ENCODE measurements at places on chromosomes 2 and 18.

DNA sequence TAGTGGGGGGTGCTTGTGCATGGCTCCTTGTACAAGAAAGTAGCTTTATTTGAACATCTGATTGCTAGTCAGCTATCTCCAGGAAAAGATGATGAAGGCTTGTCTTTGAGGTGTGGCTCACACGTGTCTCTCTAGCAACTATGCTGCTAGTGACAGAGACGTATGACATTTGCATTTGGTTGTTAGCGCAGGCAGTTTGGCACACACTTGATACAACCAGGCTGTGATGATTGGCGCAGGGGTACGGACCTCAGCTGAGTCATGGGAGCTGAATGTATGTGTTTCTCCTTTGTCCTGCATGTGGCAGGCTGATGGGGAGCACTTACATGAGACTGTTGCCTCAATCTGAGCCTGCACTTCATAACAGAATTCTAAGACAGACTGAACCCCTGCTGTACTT, 29.6 kb downstream of the PTCD3 start:
- DNase-seq: no peak

DNA sequence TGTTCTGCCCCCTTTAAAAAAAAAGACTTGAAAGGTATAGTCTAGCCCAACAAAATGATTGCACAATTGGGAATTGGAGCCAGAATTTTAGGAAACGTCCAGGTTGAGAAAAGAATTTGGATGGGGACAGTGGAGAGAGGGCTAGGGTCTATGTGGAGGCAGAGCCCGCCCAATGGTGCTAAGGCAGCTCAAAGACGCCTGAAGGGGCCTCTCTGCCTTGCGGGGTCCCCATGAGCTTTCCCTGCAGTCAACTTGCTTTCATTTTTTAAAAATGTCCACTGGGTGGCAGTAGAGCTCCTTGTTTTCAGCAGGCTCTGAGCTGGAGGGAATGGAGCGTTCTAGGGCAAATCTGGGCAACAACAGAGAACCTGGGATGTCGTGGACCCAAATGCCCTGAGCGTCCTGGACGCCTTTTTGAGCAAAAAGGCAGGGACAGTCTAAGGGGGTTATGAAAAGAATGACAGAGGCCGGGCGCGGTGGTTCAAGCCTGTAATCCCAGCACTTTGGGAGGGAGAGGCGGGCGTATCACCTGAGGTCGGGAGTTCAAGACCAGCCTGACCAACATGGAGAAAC, 40.2 kb upstream of the ITM2C start:
- DNase-seq: no peak

- no peak for DNase-seq
Measured at GRCh38 chr2:113826346-113827285, 63.3 kb upstream of the ACTR3 start.

DNA sequence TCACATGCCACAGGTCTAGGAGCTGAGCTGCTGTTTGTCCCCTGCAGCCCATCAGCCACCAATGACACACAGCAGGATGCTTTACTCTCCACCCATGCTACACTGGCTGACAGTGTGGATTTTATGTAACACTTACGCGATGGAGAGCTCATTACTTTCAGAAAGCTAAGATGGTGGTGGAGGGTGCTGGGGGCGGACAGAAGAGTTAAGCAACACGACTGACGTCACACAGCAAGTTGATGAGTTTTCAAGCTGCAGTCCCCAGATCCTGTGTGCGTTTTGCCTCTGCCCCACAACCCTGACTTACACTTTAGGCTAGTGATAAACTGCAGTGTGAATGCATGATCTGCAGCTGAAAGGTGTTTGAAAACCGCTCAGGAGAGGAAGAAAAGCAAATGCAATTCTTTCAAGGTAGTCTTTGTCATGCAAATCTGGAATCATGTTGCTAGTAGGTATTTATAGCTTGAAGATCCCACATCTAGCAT, 42.4 kb downstream of the MRPS5 start:
- DNase-seq: no peak

DNA sequence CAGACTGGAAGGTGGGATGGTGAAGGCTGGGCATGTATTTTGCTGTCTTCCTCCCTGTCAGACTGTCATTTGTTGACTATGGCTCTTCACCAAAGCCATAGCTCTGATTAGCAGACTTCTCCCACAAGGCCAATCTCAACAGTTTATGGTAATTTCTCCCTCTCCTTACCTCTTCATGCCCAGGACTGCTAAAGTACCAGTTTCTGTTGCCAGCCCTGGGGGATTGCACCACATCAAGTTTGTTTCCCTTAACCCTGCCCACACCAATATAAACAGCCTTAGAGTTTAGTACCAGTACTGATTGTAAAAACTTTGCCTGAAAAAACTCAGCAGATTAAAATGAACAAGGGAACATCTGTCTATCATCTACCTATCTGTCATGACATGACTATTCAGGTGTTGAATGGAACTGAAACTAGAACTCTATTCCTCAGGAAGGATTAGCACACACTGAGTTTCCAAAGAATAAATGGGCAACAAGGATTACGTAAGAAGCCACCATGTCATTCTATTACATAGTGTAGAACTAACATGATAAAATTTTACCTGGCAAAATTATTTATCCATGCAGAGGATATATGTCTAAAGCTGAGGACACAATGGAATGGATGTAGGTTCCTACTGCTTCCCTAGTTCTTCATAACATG, 13.7 kb downstream of the FEZ2 start:
- DNase-seq: no peak

DNA sequence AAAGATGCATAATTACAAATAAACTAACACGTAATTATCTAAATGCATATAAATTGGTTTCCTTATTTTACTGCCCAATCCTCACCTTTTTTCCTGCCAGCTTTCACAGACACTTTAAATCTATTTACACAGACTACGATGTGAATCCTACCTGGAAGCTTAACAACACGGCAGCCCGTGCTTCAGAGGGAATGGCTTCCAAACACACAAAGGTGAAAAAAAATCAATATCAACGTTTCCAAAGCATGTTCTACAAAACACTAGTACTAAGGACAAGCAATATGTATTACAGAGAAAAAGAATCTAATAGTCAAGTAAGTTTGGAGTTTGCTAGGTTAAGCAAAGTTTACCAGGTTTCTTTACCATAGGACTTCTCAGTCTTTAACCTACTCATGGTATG, 4.4 kb downstream of the MAP4K3 start:
- DNase-seq: no peak

- no peak for DNase-seq
Measured at GRCh38 chr2:233240897-233241296, 10.6 kb upstream of the ATG16L1 start.

GRCh38 chr18:8469544-8470130, 139.6 kb upstream of the RAB12 start:
- no peak for DNase-seq

DNA sequence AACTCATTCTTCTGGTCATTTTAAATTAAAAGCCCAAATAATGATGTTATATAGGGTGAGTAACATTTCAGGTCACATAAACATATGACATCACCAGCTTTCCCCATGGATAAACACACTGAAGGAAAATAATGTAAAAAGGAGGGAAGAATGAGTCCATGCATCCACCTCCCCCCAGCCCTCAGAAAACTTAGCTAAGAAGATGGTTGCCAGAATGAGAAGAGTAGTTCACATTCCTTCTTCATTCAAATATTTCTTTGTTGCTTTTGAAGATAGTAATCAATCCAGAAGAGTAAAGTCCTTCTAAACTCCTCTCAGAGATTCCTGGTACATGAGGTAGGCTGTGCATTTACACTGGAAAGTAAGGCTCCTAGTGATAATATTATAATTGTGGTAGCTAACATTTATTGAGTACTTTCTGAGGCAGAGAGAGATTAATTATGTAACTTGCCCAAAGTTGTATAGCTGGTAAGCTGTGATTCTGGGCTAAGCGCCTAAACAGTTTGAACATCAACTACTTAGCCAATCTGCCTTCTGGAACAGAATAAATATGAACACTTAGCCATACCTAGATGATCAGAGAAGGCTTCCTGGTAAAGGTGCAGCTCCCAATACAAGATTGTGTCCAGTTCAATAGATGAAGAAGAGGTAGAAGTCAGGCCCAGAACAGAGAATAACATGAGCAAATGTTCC, 256.7 kb upstream of the FN1 start:
- DNase-seq: no peak

GRCh38 chr2:240809276-240809675, 10.7 kb downstream of the KIF1A start:
- DNase-seq: no peak

- DNase-seq: no peak
Measured at GRCh38 chr2:45172142-45172541, 162.9 kb upstream of the SIX2 start.

DNA sequence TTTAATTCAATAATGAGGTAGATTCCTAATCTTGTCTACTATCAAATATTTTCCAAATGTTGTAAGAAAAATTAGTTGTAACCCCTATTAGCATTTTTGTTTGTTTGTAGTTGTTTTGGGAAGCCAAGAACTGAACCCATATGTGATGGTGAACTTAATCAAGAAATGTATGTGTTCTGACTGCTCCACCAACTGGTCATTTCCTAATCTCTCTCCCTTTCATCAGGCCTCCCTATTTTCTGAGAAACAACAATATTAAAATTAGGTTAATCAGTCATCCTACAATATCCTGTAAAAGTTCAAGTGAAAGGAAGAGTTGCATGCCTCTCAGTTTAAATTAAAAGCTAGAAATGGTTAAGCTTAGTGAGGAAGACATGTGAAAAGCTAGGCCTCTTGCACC, 504.0 kb downstream of the EPHA4 start:
- DNase-seq: no peak

DNA sequence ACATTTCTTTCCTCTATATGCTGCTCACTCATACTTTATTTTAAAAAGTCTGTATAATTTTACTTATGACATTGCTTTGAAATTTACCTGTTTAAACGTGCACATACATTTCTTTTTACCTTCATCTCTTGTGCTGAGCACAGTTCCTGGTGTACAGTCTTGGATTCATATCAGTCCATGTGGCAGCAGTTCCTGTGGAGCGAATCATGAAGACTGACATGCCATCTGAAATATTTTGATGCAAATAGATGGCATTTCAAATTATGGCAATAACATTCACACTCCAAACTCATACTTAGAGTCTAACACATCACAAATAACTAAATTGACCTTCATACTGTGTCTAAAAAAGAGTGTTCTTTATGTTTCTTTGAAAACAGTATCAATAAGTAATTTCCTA, 90.3 kb upstream of the CDH2 start:
- DNase-seq: no peak

- peak; percentile 53 for DNase-seq
Measured at GRCh38 chr2:71530641-71531332, 77.4 kb downstream of the DYSF start.

DNA sequence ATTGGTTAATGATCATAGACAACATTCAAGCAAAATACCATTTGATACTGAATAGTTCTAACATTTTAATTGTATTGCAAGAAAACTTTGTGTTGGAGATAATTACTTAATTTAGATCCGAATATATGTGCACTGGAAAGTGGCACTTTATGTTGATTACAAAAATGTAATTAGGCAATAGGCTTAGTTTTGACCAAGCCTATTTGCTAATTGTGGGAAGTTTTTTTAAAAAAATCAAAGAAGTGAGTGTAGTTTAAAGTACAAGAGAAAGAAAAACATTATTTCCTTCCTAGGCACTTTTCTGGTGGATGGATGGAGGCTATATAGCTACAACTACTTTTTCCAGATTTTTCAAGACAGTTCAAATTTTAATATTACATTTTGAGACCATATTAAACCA, 18.3 kb upstream of the PELI1 start:
- no peak for DNase-seq

- peak; percentile 68 for DNase-seq
Measured at GRCh38 chr2:58427572-58428095, 186.5 kb upstream of the FANCL start.

DNA sequence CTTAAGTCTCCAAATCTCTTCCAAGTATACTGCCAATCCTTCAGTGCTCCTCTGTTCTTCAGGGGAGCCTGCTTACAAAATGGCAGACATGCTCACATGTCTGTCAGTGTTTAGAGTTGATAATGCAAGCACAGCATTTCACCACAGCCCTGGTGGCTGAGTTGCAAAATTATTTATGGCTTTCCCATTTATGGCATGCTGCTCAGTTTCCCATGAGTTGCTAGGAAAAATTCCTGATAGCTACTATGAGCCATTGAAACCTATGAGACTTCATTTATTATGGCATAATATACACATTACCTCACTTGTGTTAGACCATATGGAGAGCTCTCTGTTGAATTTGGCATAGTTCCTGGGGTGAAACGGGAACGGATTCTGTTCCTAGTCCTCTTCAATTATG, 448.7 kb upstream of the TCF4 start:
- no peak for DNase-seq

DNA sequence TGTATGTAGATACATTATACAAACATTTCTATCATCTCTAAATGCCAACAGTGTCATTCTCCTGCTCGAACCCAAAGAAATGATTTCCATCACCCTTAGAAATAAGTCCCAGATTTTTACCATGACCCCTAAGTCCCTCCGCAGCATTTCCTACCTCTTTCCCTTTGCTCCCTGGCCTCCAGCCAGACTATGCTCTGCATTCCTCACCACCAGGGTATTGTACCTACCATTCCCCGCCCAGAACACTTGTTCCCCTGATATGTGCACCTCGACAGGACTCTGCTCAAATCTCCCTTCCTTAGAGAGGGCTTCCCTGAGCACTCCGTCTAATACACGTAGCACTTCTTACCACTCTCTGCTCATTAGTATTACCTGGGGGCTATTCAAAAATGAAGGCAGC, 630.2 kb downstream of the ARHGAP15 start:
- DNase-seq: no peak

DNA sequence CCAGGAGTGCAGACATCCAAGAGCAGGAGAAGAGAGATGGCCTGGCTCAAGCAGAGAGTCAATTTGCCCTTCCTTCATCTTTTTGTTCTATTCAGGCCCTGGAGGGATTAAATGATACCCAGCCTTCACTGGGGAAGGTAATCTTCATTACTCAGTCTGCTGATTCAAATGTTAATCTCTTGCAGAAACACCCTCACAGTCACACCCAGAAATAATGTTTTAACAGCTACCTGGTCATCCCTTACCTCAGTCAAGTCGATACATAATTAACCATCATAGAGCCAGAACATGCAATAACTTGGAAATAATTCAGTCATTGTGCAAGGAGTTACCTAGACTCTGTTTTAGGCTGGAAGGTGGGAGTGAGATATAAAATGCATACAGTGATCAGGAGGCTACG, 163.7 kb upstream of the TNP1 start:
- no peak for DNase-seq
